ENCODE measurements at places on chromosomes 16 and 17.
A peak's percentile ranks its signal among the peaks of the same experiment; 100 is the strongest.

GRCh38 chr17:4004517-4005295, 40.5 kb upstream of the ATP2A3 start:
- no peak for DNase-seq

DNA sequence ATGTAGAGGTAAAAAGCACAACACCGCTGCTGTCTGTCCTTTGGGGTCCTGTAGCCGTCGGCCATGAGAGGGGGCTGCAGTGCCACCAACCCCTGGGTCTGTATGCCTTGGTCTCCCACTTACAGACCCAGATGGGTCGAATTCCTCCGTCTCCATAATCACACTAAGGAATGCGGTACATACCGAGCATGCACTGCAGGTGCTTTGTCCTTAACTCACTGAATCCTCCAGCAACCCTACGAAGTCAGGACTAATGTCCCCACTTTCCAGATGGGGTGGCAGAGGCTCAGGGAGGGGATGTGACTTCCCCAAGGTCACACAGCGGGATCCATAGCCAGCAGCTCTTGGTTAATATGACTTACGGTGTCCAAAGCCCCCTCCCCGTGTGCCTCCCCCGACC, 219.9 kb upstream of the CIBAR2 start:
- DNase-seq = no peak

DNA sequence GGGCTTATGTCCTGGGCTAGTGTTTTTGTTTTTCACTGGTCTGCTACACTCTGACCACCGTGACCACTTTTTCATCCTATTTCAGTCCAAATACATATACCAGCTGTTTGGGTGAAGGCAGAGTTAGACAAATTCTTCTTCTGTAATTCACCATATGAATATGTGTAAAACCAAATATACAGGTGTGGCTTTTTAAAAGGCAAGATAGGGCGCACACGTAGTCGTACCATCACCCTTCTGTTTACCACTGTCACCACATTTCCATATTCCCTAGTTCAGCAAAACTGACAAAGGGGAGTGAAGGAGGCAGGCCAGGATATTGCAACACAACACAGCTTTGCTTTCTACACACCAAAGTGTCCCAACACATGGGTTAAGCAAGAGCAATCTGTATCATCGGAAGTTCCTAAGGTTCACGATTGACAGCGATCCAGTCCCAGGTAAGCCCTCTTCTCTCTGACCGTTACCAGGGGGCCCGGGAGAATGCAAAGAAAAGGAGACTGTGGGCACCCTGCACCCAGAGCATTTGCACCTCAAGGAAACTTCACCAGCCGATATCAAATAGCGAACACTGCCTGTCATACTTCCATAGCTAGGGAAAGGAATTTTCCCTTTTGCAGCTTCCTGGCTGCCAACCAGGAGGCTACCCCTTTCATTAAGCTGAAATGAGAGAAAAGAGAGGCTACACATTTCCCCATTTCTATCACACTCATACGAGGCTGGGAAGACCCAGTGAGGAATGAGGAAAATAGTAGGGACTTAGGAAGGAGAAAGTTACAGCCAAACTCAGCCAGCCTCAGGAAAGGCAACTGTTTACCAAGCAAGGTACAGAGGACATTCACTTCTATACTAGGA, 23.1 kb downstream of the CREBBP start:
- DNase-seq = no peak

GRCh38 chr17:33266611-33267010, 26.5 kb downstream of the ASIC2 start:
- peak; percentile 33 for DNase-seq

DNA sequence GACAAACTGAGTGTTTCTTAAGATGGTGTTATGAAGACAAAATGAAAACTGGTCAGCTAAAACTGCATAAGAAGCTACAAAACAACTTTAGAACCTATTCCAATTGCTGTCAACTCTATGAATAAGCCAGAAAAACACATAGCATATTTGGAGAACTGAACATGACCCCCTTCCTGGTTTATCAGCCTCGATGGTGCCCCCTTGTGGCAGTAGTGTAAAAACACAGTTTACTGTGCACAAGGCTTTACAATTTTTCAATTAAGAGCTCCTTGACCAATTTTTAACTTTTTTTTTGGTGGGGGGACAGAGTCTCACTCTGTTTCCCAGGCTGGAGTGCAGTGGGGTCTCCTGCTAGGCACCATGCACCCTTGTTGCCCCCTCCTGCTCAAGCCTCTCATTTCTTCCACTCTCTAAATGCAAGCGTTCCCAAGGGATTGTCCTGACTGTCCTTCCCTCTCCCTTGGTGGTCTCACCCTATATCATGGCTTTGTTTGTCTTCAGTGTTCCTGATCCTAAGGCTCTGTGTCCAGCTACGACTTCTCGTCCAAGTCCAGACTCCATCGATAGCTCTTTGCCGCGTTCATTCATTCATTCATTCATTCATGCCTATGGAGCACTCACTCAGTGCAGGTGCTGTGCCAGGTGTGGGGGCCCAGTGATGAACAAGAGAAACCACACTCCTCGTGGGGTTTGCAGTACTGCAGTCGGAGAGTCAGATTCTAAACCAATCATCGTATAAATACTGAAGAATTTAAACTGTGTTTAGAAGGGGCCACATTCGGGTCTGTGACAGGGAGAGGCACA, 7.5 kb downstream of the EIF1 start:
- no peak for DNase-seq

- no peak for DNase-seq
Observed at GRCh38 chr17:80227156-80227555, 6.9 kb downstream of the SLC26A11 start.

GRCh38 chr17:45298546-45299285, 18.1 kb downstream of the MAP3K14 start:
- no peak for DNase-seq

- DNase-seq = no peak
Observed at GRCh38 chr17:57402681-57403180, 146.4 kb downstream of the MSI2 start.

DNA sequence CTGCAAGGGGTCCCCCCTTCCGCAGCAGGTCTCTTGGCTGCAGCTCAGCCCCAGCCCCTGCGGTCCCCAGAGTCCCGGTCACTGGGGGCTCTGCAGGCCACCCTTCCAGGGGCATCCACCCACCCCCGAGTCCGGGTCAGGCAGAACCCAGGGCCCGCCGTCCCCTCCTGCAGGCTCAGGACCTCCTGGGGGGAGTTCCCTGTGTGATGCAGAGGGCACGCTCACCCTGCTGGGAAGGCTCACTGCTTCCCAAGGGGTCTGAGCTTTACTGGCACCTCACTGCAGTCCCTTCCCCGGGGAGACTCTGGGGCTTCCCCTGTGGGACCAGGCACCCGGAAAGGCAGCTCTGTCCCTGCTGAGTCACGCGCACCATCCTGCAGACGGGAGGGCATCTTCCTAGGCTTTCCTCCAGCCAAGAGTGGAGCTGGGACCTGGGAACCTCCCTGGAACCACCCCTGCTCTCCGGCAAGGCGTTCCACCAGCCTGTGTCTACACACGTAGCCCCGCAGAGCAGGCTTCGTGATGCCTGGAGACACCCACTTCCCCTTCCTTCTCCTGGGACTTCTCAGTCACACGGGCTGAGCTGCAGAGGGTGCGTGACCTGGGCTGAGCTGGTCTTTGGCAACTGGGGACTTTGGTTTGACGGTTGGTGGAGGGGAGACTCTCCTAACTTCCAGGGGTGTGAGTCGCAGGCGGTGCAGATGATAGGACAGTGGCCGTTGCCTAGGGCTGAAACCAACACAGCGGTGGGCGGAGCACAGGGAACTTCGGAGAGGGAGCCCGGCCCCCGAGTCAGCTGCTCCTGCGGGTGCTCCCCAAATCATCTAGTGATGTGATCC, 23.4 kb downstream of the SLC25A10 start:
- no peak for DNase-seq

DNA sequence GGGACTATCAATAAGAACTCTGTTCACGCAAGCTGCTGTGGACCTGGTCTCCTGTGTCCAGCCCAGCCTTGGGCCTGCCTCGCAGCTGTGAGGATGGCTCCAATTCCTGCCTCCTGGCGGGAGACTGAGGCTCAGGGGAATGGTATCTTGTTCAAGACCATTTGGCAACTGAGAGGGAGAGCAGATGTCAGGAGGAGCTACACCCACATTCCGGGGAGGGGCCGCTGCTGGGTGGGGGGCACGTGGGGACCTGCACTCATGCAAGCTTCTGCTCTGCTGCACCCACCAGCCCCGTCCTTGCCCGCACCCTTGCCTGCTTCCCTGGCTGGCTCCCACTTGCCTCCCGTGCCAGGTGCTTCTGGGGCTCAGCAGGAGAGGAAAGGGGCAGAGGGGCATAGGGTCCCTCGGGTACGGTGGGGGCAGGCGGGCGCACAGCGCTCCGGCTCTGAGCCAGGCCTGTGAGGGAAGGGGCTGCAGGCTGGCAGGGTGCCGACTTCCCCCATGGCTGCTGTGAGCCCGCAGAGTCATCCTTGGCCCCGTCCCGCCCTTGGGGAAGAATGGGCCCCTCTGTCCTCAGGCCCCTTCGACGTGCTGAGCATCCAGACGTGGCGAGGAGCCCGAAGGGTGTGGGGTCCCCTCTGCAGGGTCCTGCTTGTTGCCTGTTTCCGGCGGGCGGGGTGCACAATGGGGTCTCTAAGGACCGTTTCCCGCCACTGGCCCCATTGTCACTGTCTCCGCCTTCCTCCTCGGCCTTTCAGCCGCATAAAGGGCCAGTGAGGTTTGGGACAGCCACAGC, 2.7 kb downstream of the METRN start:
- DNase-seq = no peak

DNA sequence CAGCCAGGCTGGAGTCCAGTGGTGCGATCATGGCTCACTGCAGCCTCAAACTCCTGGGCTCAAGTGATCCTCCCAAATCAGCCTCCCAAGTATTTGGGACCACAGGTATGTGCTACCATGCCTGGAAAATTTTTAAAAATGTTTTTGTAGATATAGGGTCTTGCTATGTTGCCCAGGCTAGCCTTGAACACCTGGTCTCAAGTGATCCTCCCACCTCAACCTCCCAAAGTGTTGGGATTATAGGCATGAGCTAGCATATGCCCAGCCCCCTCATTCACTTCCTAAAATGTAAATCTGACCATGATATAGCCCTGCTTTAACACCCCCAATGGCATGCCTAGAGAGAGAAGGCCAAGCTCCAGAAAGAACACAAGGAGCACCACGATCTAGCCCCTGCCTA, 98.6 kb downstream of the NDE1 start:
- no peak for DNase-seq

DNA sequence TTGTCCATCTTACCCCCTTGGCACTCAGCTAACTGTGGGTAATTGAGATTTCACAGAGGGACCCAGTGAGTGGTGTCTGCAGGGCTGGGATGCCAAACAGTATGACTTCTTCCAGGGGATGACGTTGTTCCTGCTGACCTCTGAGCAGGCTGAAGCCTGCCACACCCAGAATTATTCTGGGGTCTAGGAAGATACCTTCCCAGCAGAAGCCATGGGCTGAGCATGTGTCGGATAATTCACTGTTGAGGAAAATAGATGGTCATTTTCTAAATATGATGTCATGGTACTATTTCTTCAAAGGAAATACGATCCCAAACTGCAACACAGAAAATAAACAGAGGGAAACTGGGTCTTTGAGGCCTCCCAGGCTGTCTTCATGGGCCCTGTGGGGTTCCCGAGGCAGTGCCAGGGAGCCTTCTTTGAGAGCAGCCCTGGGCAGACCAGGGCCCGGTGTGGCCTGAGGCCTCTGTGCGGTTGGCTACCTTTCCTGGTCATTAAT, 17.4 kb downstream of the WNT9B start:
- DNase-seq = no peak

DNA sequence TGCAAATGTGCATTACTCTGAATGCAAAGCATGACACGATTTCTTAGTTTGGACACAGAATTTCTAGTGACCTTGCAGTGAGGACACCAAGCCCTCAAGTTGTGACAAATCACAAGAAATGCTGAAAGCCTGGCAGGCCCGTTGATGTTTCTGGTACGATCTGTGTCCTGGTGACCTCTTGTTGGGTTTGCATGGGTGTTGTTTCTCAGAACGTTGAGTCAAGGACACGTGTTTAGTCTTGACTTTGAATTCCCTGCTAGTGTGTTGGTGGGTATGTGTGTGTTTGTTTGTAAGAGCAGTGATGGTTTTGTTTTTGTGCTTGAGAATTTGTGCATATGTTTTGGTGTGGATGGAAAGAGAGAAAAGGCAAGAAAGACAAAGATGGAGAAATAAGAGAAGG, 37.8 kb upstream of the MAF start:
- no peak for DNase-seq

- DNase-seq = no peak
Observed at GRCh38 chr16:1972490-1972877, 631 bp downstream of the TBL3 start.

DNA sequence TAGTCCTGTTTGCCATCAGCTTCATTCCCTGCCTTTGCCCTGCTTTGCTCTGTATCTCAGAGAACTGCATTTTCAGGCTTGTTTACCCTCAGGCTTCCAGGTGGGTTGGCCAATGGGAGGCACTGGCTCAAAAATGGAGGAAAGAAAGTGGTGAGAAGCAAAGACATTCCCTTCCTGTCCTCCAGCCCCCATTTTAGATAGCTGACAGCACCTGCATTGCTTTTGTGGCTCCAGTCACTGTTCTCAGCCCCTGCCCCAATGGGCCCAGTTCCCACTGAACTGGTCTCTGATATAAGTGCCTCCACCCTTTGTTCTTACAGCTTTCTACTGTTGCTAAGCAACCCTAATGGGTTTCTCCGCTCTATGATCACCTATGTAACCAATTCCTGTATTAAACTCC, 19.4 kb upstream of the SDK2 start:
- DNase-seq = no peak

- DNase-seq = peak; percentile 88
Observed at GRCh38 chr17:1829592-1830257, at the start of the genes RPA1 and SMYD4. Gene RPA1 (plus strand): TSS chr17:1830005. CDS start chr17:1830094, 89 bp downstream. Gene SMYD4 (minus strand): TSS chr17:1829902. CDS start chr17:1827994, 1,908 bp downstream.

DNA sequence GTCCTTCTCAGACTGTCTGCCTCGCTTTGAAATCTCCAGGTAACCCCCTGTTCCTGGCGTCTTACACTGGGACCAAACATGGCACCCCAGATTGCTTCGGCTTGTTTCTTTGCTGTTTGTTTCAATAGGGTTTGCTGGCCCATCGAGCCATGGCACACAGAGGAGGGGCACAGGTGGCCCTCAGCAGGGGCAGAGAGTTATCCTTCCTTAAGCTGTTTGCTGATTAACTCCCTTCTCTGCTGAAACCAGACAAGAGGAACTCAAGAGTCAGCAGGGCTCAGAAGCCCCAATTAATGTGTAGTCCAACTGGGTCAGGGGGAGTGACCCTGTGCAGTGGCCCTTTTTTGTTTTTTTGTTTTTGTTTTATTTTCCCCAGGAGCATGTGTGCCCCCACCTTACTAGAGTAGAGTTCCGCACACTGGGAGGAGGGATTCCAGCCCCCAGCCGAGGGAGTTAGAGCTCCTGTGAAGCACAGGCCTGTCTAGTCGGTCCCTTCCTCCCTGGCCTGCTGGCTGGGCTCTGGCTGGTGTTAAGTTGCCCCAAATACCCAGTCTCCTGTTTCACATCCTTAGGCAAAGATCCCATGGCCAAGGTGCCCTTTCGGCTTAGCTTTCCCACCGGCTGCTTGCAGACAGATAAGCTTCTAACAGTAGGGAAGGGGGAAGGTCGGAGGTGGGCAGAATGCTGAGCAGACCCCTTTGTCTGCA, 39.3 kb downstream of the YPEL2 start:
- DNase-seq = no peak

Measured in putamen (tissue), 1 donor.